Activated T-cell treated with anti-CD3 and anti-CD28 coated beads, Interleukin-2, amount 50 U/mL, for 48 hours (primary cell): ENCODE measurements at places on chromosomes 1 and 21.

DNA sequence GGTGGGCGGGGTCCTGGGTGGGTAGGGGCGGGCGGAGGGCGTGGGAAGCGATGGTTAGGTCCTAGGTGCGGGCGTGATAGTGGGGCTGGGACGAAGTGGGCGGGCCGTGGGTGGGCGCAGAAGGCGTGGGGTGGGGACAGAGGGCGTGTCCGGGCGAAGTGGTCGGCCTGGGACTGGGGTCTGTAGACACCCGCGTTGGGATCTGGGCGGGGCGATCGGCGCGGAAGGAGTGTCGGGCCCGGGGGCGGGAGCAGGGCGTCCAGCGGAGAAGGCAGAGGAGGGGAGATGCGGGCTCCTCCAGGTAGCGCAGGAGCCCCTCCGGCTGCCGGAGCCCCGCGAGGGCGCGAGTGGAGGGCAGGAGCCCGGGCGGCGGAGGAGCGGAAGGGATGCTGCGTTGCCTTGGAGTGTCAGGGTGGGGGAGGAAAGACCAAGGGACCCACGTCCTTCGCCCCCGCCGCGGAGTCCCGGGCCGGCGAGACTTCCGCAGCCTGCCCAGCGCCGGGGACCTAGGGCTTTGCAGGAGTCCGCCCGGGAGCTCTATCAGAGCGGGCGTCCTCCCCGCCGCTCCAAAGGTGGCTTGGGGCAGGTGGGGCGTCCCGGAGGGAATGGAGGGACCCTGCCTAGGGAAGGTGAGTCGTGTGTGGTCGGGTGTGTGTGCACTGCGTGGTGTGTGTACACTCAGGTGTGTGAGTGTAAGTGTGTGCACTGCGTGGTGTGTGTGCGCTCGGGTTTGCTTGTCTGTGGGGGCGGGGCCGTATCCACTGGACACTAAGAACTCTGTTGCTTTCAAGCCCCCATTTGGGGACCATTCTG is 27.0 kb upstream of the PRSS38 start:
- DNase-seq: peak; percentile 85

- DNase-seq: peak; percentile 7
These were observed 167.6 kb downstream of the PCBP3 start for GRCh38 chr21:45811136-45811535.

DNA sequence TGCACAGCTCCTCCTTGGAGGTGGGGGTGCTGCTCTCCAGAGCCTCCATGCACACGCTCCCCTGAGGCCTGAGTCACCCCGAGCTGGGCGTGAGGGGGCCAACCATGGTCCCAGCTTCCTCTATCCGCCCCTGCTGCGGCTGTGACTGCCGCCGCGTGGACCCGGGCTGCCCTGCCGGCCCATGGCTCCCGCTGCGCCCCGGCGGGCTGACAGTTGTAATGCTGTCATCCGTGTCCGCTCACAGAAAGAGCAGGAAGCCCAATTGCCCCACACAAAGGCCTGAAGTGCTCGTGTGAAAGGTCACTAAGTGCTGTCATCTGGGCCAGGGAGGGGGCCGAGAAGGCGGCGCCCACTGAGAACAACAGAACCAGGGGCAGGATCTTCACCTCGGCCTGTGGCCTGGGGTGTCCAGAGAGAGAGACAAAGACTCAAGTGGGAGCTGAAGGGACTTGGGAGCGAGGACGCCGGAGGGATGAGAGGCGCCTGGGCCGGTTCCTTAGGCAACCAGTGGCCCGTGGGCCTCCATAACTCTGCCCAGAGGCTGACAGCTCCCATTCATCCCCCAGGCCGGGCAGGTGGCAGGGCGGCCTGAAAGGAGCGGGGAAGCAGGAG is 31.5 kb downstream of the OLIG1 start:
- no peak for DNase-seq

- no peak for DNase-seq
These were observed 145.1 kb downstream of the SIPA1L2 start for GRCh38 chr1:232484856-232485255.

DNA sequence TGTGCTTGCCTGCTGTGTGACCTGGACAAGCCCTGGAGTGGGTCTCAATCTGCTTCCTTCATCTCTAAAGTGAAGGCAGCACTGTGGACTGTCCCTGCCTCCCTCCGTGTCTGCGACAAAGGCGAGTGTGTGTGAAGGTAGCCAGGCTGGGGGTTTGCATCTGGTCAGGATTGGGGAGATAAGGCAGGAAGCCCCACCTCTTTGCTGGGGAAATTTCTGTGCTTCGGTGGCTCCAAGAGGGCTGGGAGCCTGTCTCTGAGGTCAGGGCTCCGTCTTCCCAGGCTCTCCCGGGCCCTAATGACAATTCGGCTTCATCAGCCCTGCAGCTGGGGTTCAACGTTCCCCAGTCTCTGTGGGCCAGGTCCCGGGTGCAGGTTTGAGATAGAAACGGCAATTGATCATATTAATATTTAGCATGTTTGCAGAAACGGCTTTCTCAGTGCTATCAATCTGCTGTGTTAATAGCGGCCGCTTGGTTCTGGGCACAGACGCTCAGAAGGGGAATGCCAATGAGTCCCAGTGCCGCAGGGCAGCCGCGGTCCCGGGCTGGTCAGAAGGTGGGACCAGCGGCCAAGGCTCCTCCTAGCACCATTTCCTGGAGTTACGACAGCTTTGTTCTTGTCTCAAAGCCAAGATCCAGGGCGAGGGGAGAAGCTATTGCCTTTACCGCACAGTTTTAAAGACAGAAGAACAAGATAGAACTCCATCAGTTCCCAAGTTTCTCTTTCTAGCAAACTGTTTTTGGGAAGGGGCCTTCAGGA is 105.7 kb downstream of the PRDM16 start:
- no peak for DNase-seq

- no peak for DNase-seq
These were observed 261.2 kb downstream of the MATN1 start for GRCh38 chr1:30462166-30462565.

GRCh38 chr1:167136191-167136614 is 42.3 kb downstream of the STYXL2 start:
- no peak for DNase-seq

- no peak for DNase-seq
These were observed 616 bp downstream of the TAF12 start for GRCh38 chr1:28642056-28642846.

DNA sequence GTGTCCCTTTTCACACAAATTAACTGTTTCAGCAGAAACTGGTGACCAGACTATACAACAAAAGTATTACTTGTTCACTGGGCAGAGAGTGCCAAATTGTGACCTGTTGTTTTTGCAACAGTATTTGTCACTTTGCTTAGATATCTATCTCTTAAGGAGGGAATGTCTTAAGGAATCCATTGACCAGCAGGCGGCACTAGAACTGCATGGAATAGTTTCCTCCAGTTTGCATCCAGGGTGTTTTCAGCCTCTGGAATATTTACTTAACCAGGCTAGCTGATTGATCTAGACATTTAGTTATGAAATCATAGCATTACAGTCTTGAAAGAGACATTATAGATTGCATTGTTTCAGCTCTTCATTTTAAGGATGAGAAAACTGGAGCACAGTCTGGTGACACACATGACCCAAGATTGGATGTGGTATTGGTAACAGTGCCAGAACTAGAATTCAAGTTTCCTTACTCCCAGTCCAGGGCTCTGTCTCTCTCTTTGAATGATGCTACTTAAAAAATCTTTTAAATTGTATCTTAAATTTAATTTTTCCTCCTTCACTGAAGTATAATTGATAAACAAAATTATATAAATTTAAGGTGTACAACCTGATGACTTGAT is 16.9 kb downstream of the RPTN start:
- peak; percentile 31 for DNase-seq

DNA sequence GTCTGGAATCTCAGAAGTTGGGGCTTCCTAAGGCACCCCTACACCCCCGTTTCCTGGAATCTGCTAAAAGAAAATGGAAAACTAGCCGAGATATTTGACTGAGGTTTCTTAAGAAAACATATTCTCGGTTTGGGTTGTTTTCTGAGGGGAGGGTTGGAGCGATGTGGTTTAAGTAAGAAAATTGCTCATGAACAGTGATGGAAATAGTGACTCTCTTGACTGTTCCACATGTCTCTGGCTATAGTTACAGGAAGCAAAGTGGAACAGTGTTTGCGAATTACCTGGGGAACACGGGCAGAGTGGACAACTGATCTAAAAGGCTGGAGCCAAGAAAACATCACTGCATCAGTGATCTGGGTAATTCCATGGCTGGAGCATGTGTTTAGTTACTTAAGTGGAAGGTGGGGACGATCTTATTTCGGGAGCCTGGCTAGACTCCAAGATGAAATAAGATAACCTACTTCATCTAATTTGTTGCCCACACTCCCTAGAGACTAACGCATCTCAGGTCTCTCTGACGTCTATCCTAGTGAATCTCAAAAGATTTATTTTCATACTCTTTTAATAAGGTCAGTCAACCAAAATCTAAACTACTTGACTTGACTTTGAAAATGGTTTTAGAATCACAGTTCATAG is 92.4 kb downstream of the KCNJ15 start:
- DNase-seq: peak; percentile 34

DNA sequence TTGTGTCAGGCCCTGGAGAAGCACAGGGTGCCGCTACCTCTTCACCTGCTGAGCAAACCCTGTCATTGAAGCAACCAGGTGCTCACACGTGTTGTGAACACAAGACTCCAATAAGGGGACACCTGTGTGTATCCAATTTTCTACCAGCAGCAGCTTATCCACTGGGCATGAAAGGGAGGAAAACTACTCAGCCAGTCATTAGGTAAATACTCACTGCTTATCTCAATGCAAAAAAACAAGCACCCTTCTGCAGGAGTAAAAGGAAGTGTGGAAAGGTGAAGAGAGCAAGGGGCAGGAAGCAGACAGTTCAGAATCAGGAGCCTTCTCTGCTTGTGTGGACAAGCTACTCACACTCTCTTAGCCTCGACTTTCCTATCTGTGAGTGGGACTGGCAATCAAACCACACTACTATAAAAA is 148.9 kb downstream of the ETS2 start:
- no peak for DNase-seq

GRCh38 chr1:25629836-25630235 is 13.2 kb downstream of the MAN1C1 start:
- no peak for DNase-seq
